ENCODE measurements at places on chromosomes 6 and 20.

GRCh38 chr20:38094373-38094891 is 60.9 kb downstream of the RPRD1B start:
- peak; percentile 82 for DNase-seq

DNA sequence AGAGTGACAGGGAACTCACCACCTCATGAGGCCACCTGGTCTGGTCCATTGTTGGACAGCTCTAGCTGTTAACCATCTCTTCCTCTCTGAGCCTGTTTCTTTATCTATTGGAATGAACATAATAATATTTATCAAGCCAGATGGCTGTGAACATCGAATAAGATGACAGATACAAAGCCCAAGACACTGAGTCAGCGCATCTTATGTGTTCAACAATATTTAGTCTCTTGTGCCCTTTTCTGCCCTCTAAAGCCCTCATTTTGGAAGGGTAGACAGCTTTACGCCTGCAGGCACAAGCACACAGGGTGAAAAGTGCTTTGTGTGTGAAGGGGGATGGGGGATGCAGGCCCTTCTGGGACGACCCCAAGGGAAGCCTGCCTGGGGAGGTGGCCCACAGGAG is 164.0 kb downstream of the GRM4 start:
- no peak for DNase-seq

- DNase-seq: no peak
These were observed 25.7 kb downstream of the EPHA7 start for GRCh38 chr6:93393554-93394074.

DNA sequence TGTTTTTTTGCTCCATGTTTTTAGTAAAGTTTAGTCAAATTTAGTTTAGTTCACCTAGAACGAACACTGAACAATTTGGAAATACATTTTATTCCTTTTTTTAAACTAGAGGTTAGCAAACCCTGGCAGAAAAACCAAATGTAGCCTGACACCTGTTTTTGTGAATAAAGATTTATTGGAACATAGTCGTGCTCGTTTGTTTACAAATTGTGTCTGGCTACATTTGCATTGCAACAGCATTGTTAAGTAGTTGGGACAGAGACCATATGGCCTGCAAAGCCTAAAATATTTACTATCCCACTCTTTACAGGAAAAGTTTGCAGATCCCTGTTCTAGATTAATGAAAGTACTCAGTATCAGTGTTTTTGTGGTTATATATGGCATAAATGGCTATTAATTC is 56.9 kb downstream of the CD109 start:
- no peak for DNase-seq
